Glutamatergic neuron (in vitro differentiated cells): ENCODE measurements at places on chromosomes 5 and 9.

DNA sequence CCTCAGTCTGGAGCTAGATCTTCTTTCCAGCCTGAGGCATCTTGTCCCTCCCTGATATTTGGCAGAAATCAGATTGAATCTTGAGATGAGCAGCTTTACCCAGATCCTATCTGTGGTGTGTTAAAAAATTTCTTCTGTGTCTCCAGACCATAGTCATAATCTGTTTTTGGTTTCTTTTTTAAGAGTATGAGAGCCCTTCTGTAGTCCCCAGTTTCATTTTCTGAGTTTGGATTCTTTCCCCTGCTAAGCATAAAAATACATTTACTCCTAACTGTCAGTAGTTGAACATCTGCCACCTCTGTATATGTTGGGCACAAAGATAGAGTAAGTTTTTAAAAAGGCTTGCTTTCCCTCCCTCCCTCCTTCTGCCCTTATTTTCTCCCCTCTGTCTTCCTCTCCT is 137.7 kb downstream of the CNTLN start:
- no peak for DNase-seq

DNA sequence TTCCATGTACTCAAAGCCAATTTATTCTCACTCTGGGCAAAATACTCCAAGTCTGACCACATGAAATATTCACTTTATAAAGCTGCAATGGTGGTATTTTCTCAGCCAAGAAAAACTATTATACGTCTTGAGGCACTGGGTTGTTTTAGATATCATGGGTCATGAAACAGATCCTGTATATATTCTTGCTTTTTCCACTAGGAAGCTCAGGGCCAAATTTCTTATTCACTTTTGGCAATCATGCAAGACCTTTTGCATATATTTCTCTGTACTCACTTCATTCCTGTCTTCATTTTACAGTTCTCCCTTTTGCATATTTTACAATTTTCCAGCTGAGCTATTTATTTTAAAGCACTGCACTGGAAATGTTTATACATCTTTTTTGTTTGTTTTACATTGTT is 49.8 kb downstream of the GABBR2 start:
- no peak for DNase-seq

DNA sequence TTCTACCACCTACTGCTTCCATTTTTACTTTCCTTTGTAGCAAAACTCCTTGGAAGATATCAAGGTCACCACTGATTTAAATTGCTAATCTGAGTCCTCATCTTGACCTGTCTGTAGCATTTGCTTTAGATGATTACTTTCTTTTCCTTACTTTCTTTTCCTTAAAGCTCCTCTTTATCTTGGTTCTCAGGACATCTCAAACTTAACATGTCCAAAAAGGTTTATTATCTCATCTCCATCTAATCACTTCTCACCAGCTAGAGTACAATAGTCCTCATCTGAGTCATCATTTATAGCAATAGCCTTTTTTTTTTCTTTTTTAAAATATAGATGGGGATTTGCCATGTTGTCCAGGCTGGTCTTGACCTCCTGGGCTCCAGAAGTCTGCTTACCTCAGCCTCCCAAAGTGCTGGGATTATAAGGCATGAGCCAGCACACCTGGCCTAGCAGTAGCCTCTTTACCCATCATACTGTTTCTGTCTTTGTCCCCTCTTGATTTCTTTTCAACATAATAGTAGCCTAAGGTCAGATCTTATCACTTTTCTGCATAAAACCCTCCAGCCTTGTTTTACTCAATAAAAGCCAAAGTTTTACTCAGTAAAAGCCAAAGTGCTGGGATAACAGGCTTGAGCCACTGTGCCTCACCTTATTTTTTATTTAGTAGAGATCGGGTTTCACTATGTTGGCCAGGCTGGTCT is 32.9 kb upstream of the GPR21 start:
- DNase-seq: no peak

GRCh38 chr5:62082370-62082801 is 223.6 kb upstream of the KIF2A start:
- DNase-seq: no peak

DNA sequence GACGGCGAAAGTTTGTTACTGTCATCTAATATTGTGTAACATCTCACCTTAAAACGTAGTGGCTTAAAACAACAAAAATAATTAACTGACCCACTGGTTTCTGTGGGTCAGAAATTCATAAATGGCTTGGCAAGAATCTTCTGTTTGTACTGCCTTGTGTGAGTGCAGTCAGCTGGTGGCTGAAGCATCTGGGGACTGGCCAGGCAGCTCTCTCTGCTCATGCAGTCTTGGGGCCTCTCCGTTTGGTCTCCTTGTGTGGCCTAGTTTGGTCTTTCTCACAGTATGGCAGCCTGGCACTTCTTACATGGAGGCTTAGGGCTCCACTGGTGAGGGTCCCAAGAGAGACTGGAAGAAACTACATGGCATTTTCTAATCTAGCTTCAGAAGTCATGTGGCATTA is 49.0 kb upstream of the CTXN3 start:
- DNase-seq: no peak

GRCh38 chr9:127300886-127301447 is 36.4 kb downstream of the GARNL3 start:
- no peak for DNase-seq

DNA sequence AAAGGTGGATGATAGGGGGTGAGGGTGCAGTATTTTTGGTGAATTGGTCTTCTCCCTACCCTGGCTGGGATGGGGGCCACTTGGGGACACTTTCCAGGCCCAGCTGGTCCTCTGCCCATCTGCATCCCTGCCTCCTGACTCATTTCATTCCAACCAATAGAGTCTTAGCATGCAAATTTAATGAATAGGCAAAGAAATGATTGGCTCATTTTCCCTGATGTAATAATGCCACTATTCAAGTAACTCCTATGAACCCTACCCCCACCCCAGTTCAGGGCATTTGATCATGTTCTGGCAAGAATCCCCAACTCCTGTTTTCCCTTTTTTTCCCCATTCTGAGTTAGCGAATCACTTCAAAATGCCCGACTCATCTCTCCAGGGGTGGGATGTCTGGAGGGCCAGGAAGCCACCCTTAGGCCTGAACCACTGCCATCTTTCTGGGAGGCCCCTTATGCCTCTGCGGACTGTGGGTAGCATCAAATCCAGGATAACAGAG is 56.7 kb downstream of the PCDH1 start:
- DNase-seq: no peak

- no peak for DNase-seq
Measured at GRCh38 chr9:91868732-91869391, 81.2 kb downstream of the ROR2 start.

DNA sequence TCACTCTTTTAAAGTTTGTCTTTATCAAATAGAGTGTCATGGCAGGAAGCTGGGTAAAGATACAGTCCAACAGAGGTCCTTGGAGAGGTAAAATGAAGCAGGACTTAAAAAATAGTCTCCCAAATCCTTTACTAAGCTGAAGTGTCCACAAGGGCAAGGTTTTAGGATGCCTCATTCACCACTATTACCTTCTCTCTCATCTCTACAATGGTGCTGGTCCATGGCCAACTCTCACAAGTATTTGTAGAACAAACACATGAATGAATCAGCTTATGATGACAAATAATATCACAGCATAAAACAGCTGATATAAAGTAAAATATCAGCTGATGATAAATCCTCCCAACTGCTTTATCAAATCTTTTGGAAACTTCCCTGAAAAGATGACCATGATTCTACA is 162.3 kb upstream of the ZNF462 start:
- DNase-seq: no peak

DNA sequence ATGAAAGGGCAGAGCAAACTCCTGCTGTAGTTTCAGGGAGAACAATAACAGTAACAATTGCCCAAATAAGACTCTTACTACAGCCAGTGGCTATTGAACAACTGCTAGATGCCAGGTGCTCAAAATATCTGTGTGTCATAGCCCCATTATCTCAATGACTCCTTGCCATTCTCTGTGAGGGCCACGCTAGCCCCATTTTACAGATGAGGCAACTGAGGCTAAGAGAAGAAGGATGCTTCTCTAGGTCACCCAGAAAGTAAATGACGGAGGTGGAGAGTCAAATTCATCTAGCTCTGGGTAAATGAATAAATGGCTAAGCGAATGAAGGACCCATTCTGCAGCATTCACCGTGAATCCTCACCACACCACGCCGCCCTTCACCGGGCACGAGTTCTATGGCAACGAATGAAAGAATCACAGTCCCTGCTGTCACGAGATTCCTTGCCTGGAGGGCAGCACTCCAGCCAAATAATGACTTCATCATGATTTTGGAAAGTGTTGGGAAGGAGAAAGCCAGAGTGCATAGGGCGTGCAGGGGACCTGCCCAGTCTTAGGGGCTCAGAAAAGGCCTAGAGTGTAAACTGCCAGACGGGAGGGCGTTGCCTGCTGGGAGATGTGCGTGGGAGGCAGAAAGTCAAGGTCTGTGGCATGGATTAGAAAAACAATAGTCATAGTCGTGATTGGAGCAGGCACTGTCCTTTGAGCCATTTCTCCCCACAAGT is 147.2 kb downstream of the C9orf50 start:
- no peak for DNase-seq

- DNase-seq: no peak
Measured at GRCh38 chr5:45038366-45038987, 229.7 kb downstream of the MRPS30 start.

- no peak for DNase-seq
Measured at GRCh38 chr9:88661759-88662158, 126.8 kb downstream of the NXNL2 start.

DNA sequence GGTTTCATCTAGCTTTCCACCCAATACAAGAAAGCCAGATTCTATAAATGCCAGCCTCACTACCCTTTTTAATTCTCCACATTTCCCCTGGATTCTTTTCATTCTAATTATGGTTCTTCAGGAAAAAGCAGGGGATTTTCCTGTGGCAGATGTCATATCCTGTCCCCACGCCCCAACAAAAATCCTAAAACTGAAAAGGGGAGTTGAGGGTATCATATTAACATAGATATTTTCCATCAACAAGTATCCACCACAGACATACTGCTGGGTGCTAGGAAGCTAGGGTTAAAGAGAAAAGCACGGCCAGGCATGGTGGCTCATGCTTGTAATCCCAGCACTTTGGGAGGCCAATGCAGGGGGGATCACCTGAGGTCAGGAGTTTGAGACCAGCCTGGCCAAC is 38.0 kb downstream of the CDK5RAP2 start:
- DNase-seq: no peak

- no peak for DNase-seq
Measured at GRCh38 chr5:167261309-167262100, 1029.9 kb upstream of the WWC1 start.

GRCh38 chr5:135139381-135140134 is 105.5 kb upstream of the PITX1 start:
- no peak for DNase-seq

GRCh38 chr5:2148312-2149194 is 265.8 kb upstream of the IRX4 start:
- DNase-seq: no peak

DNA sequence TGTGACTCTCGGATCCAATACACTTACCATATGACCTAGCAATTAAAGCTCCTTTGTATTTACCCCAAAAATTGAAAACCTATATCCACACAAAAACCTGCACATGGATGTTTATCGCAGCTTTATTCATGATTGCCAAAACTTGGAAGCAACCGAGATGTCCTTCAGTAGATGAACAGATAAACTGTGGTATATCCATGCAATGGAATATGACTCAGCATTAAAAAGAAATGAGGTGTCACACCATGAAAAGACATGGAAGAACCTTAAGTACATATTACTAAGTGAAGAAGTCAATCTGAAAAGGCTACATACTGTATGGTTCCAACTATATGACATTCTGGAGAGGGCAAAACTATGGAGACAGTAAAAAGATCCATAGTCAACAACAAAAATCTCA is 82.0 kb upstream of the PHF24 start:
- no peak for DNase-seq

GRCh38 chr9:137461316-137461662 is 2.2 kb upstream of the NSMF start:
- DNase-seq: no peak

GRCh38 chr9:74760031-74760700 is 127.6 kb downstream of the TRPM6 start:
- DNase-seq: no peak

- DNase-seq: peak; percentile 17
Measured at GRCh38 chr5:151238303-151238741, 14.4 kb upstream of the CCDC69 start.

DNA sequence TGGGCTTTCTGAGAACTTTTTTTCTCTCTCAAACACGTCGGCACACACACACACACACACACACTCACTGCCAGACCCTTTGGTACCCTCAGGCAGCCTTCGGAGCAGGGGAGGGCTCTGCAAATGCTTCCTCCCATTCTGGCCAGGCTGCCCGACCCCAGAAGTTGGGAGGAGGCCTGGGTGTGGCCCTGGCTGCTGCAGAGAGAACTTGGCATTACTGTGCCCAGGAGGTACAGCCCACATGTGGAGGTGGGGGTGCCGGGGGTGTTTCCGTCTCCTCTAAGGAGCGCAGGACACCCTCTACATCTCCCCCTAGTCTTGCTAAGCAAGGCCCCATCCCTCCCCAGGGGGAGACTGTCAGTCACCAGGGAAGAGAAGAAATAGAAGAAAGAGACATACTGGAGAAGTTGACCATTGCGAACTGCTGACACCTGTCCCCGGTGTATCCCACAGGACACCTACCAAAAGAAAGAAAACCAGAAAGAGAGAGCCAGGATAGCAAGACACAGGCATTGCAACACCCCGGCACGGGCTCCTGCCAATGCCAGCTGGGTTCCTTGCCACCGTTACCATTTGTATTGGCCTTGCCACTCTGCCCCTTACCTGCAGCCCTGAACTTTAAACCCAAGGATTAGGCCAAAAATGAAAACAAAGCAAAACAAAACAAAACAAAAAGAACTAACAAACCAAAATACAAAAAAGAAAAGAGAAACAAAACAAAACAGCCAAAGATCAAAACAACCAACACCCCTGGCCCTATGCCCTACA is 69.3 kb downstream of the PSD2 start:
- no peak for DNase-seq

GRCh38 chr5:126383246-126383645 is 40.0 kb upstream of the GRAMD2B start:
- no peak for DNase-seq
